Progenitor cell of endocrine pancreas (in vitro differentiated cells): ENCODE measurements at places on chromosomes 6 and 20. TPM values are rescaled to one million over a fixed set of nuclear protein-coding genes. Genes with fewer than 3 reads are reported as not detected.

Gene ALDH8A1
- total RNA-seq: 0.40 and 1.5 TPM in 2 replicates

Gene HELZ2
- total RNA-seq: 19.3 and 21.6 TPM in 2 replicates

DNA sequence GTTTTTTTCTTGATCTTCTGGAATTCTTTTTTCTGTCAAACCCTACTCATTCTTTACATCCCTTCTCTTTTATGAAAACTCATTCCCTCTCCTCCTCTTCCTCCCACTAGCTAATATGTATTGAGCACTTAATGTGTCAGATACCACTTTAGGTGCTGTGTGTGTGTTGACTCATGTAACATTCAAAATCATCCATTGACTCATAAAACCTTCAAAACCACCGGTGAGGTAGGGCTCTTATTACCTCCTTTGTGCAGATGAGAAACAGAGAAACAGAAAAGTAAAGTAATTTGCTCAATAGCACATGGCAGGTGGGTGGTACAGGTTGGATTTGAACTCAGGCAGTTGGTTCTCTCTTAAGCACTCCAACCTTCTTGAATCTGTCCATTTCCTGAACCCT is 136.3 kb upstream of the NEDD9 start:
- DNase-seq: no peak

DNA sequence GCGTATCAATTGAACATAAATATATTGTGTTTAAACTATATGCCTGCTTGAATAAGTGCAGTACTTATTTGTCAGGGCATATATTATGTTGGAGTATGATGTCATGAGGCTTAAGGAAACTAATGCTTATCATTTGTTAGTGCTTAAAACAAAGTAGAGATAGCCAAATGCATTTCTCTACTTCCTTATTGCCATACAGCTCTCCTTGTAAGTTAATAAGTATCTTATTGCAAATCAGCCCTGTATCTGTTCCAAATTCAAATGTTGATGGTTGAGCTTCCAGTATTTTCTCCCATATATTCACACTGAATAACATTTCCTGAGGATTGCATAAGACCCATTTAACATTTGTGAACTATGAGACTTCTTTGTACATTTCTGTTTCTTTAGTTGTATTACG is 57.8 kb downstream of the CARMIL1 start:
- no peak for DNase-seq

GRCh38 chr6:125656287-125656870 is 93.1 kb upstream of the HEY2 start:
- no peak for DNase-seq

DNA sequence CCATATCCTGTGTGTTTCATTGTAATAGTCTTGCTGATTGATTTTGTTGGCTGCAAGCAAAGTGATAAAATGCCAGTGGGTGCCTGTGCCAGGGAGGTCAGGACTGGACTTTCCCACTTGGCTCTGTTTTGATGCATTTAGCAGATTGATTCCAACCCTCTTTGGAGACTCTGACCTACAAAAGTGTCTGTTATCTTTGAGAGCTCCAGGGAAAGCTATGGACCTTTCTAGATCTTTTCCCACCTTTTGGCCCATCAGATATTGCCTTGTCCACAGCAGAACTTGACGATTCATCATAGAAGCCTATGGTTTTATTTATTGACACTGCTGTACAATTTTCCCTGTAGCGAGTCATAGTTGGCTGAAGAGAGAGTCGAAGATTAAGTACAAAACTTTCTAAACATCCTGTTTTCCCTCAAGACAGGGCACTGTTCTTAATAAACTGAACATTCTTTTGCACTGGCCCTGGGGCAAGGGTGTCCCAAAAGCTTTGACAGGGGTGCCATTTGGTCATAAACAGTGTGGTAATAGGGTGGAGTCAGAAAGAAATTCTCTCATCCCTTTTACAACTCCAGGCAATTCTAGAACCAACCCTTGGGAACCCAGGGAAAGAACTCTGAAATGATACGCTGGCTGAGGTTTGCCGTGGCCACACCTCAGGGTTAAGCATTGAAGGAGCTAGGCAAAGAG is 53.7 kb downstream of the E2F3 start:
- no peak for DNase-seq

DNA sequence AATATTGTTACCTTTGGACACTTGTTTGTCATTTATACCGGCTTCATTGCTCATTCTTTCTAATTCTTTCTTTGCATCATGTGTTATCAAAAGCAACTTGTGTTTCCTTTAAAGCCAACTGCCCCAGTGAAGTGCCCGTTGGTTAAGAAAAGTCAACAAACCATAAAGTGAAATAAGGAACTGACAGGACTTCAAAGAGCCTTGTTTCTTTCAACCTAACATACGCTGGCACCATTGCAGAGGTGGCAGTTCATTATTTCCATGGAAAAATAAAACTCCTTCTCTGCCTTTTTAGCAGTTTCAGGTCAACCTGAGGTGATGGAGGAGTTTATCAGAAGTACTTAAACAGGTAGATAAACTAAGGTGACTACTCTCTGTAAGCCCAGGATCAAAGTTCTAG is 28.8 kb downstream of the FERMT1 start:
- DNase-seq: no peak

- DNase-seq: no peak
Measured at GRCh38 chr6:21436625-21437024, 156.9 kb upstream of the SOX4 start.
